NB4 (cell line): ENCODE measurements at places on chromosomes 16 and 17.

DNA sequence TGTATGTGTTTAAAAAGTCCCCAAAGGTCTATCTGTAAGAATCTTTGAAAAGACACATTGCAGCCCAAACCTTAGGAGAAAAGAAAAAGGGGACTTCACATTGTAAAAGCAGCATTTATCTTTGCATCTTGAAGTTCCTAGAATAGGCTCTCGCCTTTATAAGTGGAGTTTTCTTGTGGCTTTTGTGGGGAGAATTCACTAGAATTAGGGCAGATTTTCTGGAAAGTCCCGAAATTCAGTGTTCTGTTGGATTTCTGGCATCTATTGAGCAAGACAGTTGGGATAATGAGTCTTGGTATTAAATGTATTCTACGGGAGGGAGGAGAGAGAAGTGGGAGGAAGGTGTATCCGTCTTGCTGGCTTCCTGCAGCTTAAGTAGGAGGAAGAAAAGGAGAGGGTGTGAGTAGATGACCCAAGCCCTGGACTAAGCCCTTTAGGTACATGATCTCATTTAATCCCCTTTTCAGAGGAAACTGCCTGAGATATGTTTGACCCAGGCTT, 62.6 kb downstream of the PRKCA start:
- no peak for DNase-seq

DNA sequence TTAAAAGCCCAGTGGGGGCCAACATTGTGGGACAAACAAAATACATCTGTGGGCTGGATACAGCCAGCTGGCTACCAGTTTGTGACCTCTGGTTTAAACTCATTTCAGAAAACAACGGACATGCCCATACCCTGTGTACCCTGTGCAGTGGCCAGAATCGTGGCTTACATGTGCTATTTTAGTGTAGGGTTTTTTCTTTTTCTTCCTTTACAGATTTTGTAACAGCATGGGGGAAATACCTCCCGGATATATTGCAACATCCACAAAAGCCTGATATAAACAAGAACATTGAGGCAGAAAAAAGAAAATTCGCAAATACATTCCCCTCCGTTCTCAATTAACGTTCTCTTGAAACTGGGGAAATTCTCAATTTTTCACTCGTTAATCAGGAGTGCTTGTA, 7.3 kb downstream of the HS3ST4 start:
- DNase-seq, result peak; percentile 54

DNA sequence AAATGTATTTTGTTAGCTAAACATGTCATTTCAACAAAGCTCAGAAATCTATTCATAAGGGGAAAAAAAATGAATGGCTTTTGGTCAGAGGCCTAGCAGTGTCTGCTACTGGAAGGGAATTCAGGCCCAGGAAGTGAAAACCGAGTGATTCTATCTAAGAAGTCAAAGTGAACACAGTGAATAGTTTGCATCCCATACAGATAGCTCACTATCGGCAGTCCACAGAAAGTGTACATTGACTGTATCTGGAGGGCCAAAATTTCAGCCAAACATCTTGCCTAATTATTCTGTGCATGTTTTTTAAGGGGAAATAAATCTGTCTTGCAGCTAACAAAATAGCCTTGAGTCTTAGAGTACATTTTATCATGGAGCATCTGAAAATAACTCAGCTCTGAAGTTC, 214.4 kb upstream of the CACNG5 start:
- no peak for DNase-seq

DNA sequence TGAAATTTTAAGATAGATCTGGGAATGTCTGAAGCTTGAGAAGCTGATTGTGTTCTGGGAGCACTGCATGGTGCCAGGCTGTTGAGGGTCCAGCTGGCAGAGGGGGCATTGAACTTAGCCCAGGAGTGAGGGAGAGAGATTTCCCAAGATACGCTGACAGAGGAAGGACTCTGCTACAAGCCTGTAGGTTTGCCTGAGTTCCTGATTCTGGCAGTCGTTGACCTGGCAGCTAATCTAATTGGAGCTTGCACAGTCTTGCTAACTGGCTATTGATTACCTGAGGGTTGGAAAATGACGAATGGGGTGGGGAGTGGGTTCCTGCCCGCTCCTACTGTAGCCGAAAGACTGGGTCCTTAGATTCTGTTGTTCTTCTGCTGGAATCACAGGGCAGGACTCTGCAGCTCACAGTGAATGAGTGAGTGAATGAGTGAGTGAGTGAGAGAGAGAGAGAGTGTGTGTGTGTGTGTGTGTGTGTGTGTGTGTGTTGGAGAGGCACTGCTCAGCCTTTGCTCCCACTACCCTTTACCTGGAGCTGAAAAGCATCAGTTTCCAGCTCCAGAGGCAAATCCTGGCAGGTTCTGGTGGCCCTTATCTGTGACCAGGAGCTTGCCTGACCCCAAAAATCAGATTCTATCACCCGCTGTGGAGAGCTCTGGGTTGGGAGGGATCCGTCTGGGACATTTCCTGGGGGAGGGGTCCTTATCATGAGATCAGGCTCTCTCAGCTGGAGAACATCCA, 16.7 kb downstream of the CTRL start:
- DNase-seq, result no peak

DNA sequence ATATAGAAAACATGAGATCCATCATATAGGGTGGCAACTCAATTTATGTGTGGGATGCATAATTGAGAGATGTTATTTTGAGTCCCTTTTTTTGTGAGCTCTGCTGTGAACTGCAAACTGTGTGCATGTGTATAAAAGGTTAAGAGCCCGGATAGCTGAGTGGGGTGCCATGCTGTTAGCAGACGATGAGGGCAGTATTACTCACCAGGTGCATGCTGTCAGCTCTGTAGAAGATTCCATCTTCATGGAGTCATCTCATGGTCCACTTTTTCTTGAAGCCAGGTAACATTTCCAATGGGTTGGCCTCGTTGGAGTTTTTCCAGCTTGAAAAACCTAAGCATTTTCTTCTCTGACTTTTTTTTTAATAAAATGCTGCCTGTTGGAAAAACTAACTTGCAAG, 43.0 kb upstream of the RHBDL3 start:
- no peak for DNase-seq

DNA sequence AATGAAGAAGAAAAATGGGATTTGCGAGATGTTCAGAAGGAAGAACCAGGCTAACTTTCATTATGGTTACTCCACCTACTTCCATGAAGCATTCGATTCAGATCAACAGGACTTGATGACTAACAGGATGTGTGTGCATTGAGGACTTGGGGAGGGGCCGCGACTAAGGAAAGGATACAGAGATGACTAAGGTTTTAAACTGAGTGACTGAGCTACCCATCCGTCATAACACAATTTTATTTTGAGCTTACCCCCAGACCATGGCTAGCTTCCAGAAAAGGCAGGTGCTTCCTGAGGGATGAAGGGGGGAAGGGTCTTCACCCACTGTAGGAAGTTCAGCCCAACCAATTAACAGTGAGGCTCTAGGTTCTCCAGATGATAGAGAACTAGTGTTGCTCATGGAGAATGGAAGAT, 2.5 kb upstream of the CDYL2 start:
- peak; percentile 43 for DNase-seq

- no peak for DNase-seq
These were observed 68.5 kb downstream of the WWP2 start for GRCh38 chr16:69830534-69831211.

- DNase-seq, result no peak
These were observed 15.1 kb downstream of the SLX4 start for GRCh38 chr16:3596101-3596861.

DNA sequence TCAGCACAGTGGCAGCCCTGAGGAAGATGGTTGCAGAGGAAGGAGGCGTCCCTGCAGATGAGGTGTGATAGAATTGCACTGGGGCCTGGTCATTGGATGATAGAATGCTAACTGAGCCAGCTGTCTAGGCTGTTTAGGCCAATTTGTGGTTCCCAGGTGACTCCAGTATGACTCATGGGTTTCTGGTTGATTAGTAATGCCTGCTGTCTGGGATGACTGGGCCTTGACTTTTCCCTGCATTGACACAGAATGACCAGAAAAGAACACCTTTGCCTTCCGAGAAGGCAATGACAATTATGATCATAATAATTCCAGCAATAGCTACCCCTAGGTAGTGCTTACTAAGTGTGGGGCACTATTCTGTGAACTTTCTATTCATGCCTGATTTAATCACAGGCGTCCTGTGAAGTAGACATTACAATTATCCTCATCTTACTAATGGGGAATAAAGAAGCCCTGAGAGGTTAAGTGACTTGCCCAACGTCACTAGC, 31.5 kb downstream of the USP43 start:
- DNase-seq, result no peak

- no peak for DNase-seq
These were observed 161.5 kb downstream of the PHKB start for GRCh38 chr16:47622451-47623176.

- no peak for DNase-seq
These were observed 125.5 kb upstream of the KCNJ16 start for GRCh38 chr17:69949496-69949895.

DNA sequence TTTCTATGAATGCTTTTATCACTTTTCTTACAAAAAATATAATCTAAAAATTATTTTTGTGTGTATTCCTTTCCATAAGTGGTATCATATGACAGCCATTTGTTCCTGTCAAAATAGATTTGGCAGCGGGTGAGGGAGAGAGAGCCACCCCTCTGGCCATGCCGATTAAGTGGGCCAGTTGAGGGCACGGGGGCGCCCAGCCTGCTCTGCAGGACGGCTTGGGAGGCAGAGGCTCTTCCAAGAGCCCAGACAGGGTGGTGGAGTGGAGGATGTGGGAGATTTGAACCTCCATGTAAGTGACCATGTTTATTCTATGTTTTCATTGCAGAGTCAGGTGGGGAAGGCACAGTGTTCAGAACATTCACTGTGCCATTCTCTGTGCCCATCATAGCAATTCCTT, 88.8 kb downstream of the IRX3 start:
- no peak for DNase-seq

GRCh38 chr16:51500306-51500705, 349.2 kb upstream of the SALL1 start:
- no peak for DNase-seq

DNA sequence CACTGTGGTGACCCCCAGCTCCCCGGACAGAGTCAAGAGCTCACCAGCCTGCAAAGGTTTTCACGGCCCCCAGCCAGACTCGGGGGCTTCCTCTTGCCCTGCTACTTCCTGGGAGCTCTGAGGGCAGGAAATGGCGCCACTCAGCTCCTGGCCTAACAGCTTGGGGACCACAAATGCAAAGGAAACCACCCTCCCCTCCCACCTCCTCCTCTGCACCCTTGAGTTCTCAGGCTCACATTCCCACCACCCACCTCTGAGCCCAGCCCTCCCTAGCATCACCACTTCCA, 375 bp upstream of the SPN start:
- peak; percentile 98 for DNase-seq

DNA sequence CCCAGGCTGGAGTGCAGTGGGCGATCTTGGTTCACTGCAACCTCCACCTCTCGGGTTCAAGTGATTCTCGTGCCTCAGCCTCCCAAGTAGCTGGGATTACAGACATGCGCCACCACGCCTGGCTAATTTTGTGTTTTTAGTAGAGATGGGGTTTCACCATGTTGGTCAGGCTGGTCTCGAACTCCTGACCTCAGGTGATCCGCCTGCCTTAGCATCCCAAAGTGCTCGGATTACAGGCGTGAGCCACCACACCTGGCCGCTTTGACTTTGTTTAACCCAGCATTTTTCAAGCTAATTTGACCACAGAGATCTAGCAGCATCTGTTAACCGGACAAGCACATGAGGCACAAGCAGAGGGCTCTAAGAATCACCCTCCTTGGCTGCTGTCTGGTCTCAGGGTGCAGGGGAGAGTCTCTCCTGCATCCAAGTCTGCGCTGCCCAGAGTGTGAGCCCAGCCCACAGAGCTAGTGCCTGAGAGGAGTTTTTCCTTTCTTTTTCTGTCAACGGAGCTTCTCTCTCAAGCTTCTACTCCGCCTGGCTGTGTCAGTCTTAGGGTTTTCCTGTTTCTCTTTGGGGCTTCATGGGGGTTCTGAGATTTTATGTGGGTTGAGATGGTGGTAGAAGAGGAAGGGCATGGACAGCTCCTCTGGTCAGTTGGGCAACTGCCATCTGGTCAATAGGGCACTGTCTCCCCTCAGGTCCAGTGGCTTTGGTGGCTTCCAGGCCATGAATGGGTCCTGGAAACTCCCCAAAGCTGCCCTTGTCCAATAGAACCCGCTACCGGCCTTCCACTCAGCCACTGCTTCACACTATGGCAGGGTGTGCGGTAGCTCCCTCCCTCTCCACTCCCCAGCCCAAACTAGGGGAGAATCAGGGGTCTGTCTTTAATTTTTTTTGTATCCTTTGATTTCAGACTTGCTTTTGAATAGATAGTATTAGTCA, 59.6 kb downstream of the TNFRSF13B start:
- no peak for DNase-seq

DNA sequence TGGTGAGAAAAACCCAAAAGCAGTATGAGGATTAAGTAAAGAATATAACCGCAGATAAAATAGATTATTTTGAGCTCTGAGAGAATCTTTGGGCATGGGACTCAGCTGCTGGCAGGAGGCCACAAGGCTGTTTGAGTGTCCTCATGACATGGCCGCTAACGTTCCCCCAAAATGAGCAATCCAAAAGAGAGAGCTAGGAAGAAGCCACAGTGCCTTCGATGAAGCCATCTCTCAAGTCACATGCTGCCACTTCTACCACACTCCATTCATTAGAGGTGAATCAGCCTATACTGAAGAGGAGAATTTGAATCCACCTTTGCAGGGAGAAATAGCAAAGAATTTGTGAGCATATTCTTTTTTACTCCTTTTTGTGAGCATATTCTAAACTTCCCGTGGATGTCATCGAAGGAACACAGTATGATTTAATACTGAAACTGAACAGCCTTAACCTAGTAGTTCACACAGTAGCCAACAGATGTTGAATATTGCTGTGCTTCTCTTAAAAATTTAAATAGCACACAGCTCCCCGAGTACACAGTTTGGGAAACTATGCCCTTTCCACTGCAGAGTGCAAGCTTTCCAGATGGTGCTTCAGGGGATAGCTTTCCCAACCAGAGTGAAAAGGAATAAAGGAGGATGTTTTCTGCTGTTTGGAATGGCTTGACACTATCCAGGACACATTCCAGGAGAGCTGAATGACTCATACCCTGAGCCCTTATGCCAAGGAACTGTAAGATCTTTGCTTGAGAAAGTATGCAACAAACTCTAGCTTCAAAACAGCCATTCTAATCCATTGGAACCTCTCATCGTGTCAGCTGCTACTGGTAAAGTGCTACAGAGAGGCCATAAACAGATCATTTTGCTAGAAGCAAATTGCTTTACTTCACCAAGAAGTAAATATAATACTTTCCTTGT, 33.9 kb downstream of the ANKFY1 start:
- no peak for DNase-seq
